SJCRH30 (cell line): ENCODE measurements at places on chromosomes 16 and 17. TPM values are rescaled to one million over a fixed set of nuclear protein-coding genes. Genes with fewer than 3 reads are reported as not detected.

DNA sequence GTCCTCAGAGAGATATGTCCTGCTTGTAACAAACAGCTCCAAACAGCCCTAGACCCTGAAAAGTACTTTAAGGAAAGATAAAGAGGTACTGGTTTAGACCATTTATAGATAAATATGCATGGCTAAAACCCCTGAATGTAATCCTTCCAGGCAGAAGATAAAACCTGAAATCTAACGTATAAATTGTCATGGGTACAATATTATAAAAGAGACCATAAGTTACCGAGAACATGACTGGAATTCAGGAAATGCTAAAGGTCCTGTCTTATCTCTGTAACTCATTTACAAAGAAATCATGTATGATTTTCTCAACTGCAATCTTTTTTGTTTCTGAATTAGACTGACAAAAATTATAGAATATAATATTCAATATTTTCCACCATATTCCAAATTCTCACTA, 9.2 kb upstream of the KANSL1 start:
- DNase-seq, result no peak

GRCh38 chr17:82101767-82102679, 4.0 kb upstream of the FASN start:
- no peak for DNase-seq

DNA sequence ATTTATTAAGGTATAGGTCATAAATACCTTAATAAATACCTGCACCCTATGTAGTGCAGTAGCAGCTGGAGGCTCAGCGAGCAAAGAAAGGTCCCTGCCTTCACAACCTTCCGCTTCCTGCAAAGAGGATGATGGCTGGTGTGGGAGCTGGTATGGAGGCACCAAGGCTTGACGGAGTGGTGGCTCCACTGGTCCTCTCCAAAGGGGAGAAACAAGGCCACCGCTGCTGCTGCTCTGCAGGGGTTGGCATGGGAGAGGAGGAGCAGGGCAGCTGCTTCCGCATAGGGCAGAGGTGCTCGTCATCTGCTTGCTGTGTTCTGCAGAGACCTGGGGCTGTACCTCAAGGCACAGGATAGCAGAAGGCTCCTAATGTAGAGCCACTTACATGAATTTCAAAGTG, 52.8 kb downstream of the NDEL1 start:
- DNase-seq, result no peak

GRCh38 chr16:23952128-23952970, 116.6 kb downstream of the PRKCB start:
- DNase-seq, result no peak

GRCh38 chr16:59729613-59730012, 995.5 kb upstream of the GOT2 start:
- no peak for DNase-seq

DNA sequence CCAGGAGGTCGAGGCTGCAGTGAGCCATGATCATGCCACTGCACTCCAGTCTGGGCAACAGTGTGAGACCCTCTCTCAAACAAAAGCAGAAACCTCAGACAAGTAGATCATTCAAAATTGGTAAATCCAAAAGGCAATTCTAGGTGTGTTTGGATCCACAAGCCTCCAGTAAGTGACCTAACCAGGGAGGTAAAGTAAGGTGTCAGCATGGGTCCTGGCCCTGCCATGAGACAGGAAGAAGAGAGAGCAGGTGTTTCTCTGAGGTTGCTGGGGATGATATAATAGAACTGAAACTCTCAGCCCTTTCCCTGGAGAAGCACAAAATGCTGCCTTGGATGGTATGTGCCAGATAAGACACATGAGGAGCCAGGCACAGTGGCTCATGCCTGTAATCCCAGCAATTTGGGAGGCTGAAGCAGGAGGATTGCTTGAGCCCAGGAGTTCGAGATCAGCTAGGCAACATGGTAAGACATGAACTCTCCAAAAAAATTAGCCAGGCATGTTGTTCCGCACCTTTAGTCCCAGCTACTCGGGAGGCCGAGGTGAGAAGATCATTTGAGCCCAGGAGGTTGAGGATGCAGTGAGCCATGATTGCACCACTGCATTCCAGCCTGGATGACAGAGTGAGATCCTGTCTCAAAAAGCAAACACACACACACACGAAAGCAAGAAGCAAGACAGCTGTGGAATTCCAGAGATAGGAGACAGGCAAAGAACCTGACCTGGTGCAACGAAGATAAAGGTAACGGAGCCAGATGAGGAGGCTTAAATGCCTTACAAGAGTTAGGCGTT, 6.5 kb downstream of the TM4SF5 start:
- no peak for DNase-seq

CCDC92B gene
- not detected in 2 replicates for total RNA-seq

GRCh38 chr17:50728881-50729765, 9.7 kb downstream of the LUC7L3 start:
- no peak for DNase-seq

TEKT5 gene
- total RNA-seq, result 0.12 TPM in 1 of 2 replicates, not detected in the other

- DNase-seq, result no peak
Measured at GRCh38 chr16:1769402-1770300, 1.7 kb downstream of the NME3 start.

GRCh38 chr17:76880268-76880667, 12.1 kb downstream of the MGAT5B start:
- DNase-seq, result no peak

- no peak for DNase-seq
Measured at GRCh38 chr17:4551141-4551540, 4.0 kb downstream of the MYBBP1A start.

RRAD gene
- total RNA-seq, result 0.30 and 0.49 TPM in 2 replicates

DNA sequence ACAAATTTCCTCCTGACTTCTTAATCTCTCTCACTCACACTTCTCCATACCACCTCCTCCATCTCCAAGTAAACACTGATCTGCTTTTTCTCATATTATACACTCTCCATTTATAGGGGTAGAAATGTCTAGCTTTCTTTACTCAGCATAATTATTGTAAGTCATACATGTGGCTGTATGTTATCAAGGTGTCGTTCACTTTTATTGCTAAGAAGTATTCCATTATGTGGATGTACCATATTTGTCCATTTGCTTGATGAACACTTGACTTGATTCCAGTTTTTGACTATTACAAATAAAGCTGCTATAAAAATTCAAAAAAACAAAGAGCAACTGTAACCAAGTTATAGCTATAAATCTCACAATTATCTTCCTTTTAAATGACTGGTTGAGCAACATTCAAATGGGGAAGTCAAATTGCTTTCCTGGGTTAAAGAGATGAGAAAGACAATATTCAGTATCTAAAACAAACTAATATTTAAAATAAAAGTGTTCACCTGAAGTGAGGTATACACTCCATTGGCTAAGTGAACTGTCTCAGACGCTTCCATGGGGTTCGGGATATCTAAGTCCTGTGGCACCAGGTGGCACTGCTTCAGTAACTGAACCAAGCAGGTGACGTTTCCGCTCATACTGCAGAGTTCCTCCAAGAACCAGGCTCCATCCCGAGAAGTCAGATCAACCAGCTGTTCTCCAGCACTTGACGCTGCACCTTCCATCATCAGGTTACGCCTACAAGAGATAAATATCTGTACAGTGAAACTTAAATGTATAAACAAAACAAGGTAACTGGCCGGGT, 32.6 kb upstream of the ARL6IP1 start:
- no peak for DNase-seq

GRCh38 chr16:86508028-86508946, 2.0 kb upstream of the FOXF1 start:
- no peak for DNase-seq

JUP gene
- total RNA-seq, result 1.2 and 1.7 TPM in 2 replicates

ZFP90 gene
- 11.6 and 13.3 TPM in 2 replicates for total RNA-seq
